ENCODE measurements at places on chromosomes 4 and X.
A peak's percentile ranks its signal among the peaks of the same experiment; 100 is the strongest.

- no peak for DNase-seq
Observed at GRCh38 chr4:91330555-91331137, 973.1 kb upstream of the GRID2 start.

DNA sequence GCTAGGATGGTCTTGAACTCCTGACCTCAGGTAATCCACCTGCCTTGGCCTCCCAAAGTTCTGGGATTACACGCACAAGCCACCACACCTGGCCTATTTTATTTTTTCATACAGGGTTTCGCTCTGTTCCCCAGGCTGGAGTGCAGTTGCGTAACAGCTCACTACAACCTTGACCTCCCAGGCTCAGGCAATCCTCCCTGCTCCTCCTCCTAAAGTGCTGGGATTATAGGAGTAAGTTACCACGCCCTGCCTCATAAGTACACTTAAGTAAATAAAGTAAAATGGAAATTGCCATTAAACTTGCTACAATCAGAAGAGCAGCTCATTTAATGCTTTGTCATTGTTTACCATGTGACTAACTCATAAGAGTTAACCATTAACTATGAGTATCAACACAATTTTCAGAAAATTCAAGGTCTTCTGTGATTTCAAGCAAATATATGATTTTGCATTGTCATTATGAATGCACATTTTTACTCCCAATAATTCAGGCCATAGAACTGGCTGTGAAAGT lies 12.3 kb downstream of the UGDH start:
- no peak for DNase-seq

DNA sequence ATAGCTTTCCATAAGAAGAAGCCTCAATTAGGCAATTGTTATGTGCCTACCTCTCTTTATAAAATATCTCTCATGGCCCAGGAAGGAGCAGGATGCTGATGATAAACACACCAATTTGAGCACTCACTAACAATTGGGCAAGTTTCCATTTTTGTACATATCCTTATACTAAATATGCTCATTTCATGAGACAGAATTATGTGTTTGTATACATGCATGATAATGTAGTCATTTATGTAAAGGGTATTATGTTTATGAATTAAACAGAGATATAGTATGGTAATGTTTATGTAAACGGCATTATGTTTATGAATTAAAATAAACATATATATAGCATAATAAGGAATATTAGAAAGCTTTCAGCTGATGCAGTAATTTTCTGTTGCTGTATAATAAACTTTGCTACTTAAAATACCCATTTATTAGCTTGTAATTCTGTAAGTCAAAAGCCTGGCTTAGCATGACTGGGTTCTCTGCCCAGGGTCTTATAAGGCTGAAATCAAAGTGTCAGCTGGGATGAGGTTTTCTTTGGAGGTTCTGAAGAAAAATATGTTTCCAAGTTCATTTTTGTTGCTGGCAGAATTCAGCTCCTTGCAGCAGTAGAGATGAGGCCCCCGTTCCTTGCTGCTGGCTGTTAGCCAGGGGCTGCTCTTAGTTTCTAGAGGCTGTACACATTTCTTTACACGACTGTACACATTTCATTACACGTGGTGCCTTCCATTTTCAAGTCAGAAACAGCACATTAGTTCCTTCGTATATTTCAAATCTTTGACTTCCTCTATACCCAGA lies 89.0 kb downstream of the GLRA2 start:
- no peak for DNase-seq

DNA sequence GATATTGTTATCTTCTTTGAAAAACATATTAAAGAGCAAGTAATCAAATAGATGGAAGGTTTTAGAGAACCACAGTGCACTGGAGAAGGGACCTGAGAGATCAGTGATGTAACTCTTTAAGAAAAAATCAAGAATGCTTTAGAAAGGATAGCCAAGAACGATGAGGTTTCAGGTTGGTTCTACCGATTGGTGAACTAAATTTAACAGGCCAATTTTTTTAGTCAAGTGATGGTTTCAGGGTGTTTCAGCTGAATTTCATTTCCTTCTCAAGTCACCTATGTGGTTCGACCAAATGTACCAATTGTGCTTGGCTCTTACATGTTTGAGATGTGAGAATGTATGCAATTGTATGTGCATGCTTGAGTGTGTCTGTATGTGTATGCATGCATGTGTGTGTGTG lies 26.5 kb downstream of the HS3ST1 start:
- no peak for DNase-seq

- DNase-seq = peak; percentile 76
Observed at GRCh38 chr4:81648576-81649275, 177.0 kb upstream of the RASGEF1B start.

DNA sequence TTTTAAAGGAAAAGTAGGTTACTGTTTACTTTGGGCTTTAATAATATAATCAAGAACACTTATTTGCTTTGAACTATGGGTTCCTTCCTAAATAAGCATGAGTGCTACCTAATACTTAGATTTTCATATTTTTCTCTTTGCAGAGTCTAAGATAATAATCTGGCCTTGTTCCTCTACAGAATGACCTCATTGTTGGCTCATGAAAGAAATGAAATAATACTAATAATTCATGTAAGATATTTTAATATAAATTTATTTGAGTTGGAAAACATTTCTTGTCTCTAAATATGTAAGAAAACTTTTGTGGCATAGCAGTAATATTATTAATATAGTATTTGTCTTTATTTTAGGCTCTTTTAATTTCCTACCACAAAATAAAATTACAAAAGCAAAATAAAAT lies 601.3 kb downstream of the IQCM start:
- DNase-seq = no peak

DNA sequence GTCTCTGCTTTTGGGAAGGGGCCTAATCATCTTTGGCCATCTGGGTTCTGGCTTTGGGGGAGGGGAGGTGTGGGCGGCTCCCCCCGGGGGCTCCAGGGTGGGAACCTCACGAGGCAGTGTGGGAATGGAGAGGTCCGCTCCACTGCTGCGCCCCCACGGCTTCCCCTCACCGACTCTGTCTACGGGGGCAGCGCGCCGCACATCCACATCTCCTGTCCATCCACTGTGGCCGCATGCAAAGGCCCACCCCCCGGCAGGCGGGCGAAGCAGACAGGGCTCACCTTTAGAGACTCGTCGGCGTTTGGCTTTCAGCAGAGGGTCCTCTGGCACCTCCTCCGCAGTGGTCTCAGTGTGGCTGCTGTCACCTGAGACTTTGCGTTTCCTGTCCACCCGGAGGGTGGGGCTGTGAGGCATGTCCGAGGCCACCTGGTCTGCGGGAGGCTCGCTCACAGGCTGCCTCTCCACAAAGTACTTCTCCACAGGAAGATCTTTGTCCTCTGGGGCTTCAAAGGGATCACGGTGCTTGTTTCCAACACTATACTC lies 33.6 kb downstream of the BCOR start:
- DNase-seq = no peak

DNA sequence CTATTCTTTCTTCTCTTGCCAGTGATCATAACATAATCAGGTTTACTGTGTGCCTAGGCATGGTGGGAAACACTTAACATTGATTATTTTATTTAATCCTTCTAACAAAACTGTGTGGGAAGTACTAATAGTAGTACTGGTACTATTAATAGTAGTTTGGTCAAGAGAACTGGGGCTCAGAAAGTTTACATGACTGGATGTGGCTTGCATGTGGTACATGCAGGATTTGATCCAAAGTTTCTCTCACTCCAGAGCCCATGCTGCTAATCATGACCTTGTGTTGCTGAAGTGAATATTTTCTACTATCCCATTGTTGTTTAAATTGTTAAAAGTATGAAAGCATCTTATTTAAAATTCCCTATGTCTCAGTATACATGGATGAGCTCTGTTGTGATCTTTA lies 78.4 kb downstream of the TMEM164 start:
- DNase-seq = no peak

- peak; percentile 56 for DNase-seq
Observed at GRCh38 chrX:154980330-154981115, 42.0 kb downstream of the F8 start.

DNA sequence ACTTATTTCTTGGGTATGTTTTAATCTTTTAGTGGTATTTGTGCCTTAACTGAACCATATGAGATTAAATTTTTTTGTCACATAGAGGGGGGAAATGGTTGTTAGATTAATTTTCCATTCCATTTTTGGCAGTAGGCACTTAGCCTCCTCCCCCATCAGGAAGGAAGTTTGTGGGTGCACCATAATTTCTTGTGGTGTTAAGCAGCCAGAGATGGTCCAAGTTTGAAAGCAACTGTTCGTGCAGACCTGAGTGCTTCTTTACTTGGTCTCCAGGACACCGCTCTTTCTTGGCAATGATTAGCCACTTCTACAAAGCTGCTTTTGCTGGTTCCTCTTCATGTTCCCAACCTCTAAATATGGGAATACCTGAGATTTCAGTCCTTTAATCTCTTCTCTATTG lies 92.7 kb upstream of the RPL34 start:
- DNase-seq = no peak

DNA sequence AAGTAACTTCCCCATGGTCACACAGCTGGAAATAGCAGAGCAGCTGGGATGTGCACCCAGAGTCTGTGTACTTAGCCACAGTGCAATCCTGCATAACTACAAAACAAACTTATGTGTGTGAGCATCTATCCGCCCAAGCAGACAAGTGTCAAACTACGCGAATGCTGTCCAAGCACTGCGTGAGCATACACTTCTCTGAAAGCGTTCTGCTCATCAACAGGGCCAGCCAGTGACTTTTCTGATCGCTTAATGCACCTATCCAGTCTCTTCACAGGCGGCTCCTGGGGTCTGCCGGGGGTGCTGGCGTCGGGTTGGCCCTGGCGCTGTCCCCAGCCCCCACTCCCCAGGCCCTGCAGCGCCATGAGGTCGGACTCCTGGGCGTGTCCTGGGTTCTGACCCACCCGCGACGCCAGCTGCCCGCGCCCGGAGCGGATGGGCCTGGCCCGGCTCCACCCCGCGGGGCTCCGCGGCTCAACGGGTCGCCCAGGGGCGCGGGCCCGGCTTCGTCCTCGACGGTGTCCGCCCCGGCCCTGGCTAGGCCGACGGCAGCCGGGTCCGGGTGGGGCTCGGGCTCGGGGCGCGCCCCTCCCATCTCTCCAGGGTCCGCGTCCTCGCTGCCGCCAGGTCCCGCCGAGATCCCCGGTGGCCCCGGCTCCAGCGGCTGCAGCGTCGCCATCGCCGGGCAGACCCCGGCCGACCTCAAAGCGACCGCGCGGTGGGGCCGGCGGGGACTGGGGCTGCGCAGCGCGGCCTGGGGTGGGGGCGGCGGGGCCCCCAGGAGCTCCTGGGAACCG lies 1.3 kb upstream of the ZNF141 start:
- DNase-seq = no peak

GRCh38 chr4:114082348-114082747 lies 102.9 kb upstream of the ARSJ start:
- no peak for DNase-seq

DNA sequence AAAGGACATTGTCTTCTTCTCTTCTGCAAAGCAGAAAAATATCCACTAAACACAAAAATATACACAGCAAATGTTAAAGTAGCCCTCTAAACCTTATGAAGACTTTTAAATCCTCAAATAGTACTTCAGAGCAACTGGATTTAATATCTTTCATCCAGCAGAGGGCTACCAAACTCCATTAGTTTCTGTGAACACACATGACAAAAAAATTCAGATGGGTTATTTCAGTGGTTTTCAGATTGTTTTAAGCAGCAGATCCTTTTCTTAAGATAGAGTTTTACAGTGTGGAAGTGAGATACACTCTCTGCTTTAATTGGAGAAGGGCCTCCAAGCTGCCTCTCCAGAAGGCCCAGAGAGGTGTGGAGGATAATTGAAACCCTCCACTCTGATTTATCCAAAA lies 56.7 kb downstream of the ANK2 start:
- no peak for DNase-seq

DNA sequence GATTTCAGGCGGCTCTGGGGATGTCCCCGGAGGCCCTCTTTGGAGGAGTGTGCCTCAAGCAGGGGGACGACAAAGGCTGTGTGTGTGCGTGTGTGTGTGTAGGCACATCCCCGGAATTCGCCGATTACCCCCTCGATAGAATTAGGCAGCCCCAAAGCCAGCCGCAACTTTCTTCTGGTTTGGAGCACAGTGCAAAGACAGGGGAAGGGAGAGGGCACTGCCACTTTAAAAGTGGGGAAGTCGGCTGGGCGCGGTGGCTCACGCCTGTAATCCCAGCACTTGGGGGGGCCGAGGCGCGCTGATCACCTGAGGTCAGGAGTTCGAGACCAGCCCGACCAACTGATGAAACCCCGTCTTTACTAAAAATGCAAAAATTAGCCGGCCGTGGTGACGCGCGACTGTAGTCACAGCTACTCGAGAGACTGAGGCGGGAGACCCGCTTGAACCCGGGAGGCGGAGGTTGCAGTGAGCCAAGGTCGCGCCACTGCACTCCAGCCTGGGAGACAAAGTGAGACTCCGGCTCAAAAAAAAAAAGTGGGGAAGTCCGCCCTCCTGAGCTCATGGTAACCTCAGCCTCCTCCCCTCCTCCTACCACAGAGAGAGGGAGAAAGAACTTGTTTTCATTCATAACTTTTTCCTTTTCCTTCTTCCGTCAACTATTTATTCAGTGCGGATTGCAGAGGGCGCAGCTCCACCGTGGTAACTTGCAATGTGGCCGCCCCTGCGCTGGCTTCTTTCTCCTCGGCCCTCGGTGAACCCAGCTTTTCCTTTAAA lies 2.4 kb downstream of the SPRY1 start:
- no peak for DNase-seq

DNA sequence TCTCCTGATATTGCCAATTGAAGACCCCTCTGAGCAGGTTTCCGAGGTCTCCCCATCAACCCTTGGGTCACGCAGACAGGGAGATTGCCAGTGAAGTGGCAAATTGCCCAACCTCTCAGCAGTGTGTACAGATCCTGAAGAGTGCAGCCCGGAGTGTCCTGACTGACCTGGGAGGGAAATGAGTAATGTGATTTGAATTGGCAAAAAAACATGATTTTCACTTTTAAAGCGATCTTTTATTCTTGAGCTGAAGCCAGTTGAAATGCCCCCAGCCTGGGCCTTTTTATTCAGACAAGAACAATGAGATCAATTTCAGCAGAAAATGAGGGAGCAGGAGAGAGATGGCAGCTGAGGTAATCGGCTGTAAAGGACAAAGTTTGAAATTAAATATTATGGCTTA lies 401.8 kb downstream of the RAPGEF2 start:
- DNase-seq = no peak

GRCh38 chr4:96356591-96357370 lies 516.9 kb downstream of the PDHA2 start:
- DNase-seq = no peak

DNA sequence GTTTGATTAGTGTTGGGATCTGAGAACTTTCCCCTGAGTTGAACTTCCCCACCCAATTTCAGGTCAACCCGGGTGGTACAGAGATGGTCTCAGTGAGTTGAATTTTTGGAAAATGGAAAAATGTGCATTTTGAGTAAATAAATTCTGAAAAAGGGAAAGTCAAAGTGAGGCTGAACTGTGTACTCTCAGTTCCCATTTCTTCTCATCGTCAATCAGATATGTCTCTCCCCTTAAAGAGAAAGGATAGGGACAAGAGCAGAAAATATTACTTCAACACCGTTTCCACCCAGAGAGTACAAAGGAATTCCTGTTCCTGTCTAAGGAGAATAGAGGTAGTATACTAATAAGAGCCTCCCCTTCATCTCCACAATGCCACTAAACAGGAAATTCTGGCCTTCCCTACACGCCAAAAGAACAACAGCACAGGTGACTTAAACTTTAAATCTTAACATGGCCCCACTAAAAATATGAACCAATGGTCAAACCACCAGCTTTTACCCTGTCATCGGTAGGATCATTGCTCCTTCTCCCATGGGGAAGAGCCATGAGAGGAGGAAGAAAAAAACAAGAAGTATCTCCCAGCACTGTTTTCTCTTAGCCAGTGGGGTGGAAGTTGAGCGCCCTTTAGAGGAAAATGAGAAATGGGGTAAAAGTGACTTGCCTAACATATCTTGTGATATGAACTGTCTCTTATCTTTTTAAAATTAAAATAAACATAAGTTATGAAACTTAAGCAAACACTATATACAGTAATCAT lies 30.3 kb downstream of the BMP3 start:
- DNase-seq = no peak
